ENCODE measurements at places on chromosomes 6 and 20.

DNA sequence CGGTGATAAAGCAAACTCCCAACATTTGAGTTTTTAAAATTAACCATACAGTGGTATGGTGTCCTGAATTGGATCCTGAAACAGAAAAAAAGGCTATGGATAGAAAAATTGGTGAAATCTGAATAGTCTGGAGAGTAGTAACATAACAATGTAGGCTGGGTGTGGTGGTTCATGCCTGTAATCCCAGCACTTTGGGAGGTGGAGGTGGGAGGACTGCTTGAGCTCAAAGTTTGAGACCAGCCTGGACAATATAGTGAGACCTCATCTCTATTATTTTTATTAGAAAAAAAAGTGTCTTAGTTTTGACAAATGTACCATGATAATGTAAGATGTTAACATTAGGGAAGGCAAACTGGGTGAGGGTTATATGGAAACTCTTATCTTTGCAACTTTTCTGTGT lies 11.0 kb downstream of the EEF1A1 start:
- H3K4me3 ChIP-seq = no peak overlapping the region
- peaks cover 2% of the 10 kb centered on the region for H3K36me3 ChIP-seq
- no peaks in the 10 kb centered on the region for H3K27me3 ChIP-seq
- peak; percentile 55 for DNase-seq

DNA sequence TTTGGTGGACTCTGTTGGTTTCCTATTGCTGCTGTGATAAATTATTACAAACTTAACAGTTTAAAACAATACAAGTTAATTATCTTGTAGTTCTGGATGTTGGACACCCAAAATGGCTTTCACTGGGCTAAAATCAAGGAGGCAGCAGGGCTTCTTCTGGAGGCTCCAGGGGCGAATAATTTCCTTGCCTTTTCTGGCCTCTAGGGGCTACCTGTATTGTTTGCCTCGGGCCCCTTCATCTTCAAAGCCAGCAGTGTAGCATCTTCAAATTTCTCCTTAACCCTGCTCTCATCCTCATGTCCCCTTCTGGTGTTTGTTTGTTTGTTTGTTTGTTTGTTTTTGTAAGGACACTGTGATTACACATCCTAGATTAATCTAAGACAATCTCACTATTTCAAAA lies 60.5 kb upstream of the ANKEF1 start:
- no peaks in the 10 kb centered on the region for H3K4me1 ChIP-seq
- H3K27ac ChIP-seq = no peak overlapping the region
- no peak for DNase-seq
- peaks cover 10% of the 10 kb centered on the region for H3K27me3 ChIP-seq
- no peak overlapping the region for H3K4me3 ChIP-seq
- H3K36me3 ChIP-seq = no peaks in the 10 kb centered on the region

DNA sequence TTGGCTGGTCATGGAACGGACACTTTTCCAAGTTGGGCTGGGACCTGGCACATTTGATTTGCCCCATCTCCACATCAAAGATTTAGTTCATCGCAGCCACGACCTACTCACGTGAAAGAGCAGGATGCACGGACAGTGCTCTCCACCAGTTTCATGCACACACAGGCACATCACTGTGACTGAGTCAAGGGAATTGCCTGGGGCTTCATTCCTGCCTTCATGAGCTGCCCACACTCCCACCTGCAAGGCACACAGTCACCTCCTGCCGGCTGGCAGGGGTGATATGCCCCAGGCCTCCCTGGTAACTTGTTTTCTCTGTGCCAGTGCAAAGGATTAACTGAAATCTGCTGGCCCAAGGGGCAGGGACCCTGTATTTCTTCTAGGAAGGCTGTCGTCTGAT lies 23.3 kb upstream of the CST1 start:
- no peak overlapping the region for H3K27ac ChIP-seq
- H3K4me3 ChIP-seq = no peak overlapping the region
- DNase-seq = no peak

GRCh38 chr20:58811334-58811733 lies 39.4 kb downstream of the GNAS-AS1 start:
- peak; percentile 38 for DNase-seq
- H3K4me1 ChIP-seq = peaks cover 10% of the 10 kb centered on the region
- no peak overlapping the region for H3K27ac ChIP-seq
- no peak overlapping the region for H3K4me3 ChIP-seq
- no peaks in the 10 kb centered on the region for H3K36me3 ChIP-seq
- peaks cover 26% of the 10 kb centered on the region for H3K27me3 ChIP-seq

GRCh38 chr6:133827766-133828165 lies 61.1 kb upstream of the TCF21 start:
- H3K27me3 ChIP-seq = no peaks in the 10 kb centered on the region
- H3K4me1 ChIP-seq = no peaks in the 10 kb centered on the region
- H3K4me3 ChIP-seq = no peak overlapping the region
- DNase-seq = no peak
